ENCODE measurements at places on chromosomes 3 and 15.

- no peak for DNase-seq
These were observed 72.4 kb downstream of the RHCG start for GRCh38 chr15:89423981-89424380.

DNA sequence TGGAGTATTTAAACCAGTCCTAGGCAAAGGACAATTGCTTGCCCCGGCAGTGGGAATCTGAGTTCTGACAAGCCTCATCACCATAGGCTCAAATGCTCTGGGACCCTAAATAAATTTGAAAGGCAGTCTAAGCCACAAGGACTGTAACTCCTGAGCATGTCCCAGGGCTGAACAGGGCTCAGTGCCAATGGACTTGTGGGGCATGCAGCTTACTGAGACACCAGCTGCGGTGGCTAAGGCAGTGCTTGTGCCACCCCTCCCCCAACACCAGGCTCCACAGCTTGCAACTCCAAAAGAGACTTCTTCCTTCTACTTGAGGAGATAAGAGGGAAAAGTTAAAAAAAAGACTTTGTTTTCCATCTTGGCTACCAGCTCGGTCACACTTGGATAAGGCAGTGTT lies 289.7 kb upstream of the DCBLD2 start:
- DNase-seq: no peak

- no peak for DNase-seq
These were observed 239.4 kb upstream of the SOX14 start for GRCh38 chr3:137524751-137525150.

- no peak for DNase-seq
These were observed 8.2 kb upstream of the GRIP2 start for GRCh38 chr3:14548321-14548729.

- DNase-seq: no peak
These were observed 29.9 kb upstream of the PFN2 start for GRCh38 chr3:150000641-150001040.

- DNase-seq: no peak
These were observed 1018.6 kb downstream of the TUSC7 start for GRCh38 chr3:117728226-117728625.

DNA sequence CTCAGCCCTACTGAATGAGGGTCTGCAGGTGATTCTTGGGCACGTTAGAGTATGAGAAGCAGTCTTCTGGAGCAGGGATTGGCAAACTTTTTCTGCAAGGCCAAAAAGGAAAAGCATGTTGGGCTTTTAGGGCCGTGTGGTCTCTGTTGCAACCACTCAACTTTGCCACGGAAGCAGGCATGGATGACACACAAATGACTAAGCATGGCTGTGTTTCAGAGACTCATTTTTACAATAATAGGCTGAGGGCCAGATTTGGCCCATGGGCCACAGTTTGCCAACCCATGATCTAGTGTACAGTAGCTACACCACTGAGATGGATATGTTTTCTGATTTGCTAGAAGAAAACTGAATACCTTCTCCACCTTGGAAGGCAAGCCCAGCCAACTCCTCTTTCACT lies 66.1 kb upstream of the PRICKLE2 start:
- no peak for DNase-seq

- DNase-seq: no peak
These were observed 331.2 kb upstream of the TBL1XR1 start for GRCh38 chr3:177528306-177529070.

DNA sequence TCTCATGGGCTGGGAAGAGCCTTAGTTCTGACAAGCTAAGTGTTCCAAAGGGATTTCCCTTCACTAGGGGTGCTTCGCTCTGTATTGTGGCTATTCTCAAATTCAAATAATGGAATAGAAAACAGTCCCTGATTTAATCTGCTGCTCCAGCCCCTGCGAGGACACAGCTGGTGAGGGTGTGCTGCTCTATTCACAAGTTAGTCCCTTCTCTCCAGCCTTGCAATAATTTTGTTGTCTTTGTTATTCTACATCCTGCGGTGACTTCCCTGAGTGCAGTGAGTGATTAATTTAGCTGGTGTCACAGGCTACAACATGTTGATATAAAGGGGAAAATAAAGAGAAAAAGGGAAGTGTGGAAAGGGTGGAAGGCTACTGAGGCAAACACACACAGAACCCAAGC lies 180.5 kb upstream of the VEPH1 start:
- no peak for DNase-seq

DNA sequence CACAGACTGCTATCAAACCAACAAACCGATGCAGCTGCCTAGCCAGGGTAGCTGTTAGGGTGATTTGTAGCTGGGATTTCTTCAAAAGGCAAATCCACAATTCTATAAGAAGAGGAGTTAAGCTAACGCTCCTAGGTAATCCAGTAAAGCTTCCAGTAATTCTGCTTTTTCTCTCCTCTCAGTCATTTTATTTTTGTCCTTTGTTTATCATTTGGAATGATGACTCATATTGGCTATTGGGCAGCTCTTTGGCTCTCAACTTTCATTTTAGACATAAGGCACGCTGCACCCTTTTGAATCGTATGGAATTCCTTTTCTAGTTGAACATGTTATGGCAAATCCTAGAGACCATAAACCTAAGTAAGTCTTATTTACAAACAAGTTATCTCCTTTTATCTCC lies 53.2 kb upstream of the PPARG start:
- DNase-seq: no peak

GRCh38 chr3:133469140-133469731 lies 69.4 kb downstream of the BFSP2 start:
- no peak for DNase-seq

DNA sequence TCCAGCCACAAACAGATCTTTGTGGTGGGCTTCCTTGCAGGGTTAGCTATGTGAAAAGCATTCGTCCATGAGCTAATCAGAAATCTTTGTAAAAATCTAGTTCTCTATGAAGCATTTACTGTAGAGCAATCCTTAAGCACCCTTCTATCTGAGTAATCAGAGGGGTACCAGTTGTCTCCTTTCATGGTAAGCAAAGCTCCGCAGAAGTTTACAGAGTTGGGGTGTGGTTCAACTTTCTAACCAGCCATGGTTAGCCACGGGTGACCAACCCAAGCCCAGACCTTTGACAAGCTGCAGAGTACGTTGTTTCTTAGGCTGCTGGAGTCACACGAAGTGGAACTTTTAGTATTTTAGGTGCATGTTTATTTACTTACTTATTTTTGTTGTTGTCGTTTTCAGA lies 77.4 kb downstream of the FLNB start:
- DNase-seq: no peak

- no peak for DNase-seq
These were observed 15.3 kb upstream of the ABHD17C start for GRCh38 chr15:80679804-80680175.

DNA sequence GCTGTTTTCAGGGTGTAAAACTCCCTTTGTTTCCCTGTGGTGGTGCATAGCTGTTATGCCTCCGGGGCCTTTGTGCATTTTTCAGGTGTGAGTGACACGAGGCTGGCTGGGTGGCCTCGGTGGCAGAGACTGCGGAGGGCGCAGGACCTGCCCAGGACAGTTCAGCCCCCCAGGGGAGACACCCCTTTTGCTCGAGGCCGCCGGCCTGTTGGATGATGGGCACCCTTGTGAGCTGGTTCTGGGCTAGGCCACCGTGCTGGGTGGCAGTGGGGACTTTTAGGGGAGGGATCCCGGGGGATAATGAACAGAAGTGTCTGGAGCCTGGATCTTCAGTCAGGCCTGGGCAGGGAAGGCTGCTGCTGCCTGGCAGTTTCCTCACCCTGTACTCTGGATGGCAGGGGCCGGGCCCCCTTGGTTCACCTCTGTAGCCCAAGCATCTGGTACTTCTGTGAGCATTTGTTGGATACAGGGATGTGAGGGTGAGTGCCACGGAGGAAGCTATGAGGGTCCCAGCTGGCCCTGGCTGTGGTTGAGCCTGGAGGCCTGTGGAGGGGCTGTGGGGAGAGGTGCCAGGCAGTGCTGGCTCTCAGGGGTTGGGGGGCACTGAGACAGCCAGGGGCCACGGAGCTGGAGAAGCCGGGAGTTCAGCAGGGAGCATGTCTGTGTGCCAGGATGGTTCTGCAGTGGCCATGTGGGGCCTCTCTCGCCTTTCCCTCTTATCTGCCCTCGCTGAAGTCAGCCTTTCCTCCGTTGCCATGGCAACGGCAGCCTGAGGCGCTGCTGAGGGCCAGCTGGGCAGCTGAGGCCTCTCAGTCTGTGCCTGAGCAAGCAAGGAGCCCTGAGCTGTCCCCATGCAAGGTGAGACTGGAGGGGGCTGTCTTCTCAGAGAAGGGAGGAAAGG lies 49.0 kb downstream of the KY start:
- no peak for DNase-seq

DNA sequence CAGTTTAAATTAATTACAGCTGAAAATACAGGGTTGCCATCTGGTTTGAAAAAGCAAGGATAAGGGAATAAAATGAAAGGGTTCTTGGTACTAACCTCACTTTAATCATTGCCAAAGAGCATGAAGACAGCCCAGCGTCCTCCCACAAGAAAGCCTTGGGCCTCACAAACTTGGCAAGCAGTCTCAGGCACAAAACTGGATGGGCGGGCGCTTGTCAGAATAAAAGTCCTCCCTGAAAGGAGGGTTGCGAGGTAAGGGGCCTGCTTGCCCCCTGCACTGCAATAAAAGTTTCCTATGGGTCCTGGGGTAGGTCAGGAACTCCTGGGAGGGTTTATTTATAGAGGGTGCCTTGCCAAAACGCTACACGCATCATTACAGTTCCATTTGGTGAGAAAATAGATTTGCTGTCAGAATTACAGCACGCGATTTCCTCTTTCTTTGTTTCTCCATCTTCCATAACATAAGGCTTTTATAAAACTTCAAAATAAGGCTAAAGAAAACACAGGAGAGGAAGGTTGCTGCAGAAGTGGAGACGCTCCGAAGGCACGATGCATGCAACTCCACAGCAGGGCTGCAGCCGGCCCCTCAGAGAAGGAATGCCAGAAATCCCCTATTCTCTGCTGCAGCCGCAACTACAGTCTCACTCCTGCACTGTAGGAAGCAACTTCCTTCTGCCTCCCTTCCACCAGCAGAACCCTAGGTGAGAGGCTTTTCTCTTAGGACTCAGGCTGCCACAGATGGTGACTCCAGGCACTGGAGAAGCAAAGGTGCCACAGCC lies 61.3 kb downstream of the VGLL4 start:
- DNase-seq: no peak

DNA sequence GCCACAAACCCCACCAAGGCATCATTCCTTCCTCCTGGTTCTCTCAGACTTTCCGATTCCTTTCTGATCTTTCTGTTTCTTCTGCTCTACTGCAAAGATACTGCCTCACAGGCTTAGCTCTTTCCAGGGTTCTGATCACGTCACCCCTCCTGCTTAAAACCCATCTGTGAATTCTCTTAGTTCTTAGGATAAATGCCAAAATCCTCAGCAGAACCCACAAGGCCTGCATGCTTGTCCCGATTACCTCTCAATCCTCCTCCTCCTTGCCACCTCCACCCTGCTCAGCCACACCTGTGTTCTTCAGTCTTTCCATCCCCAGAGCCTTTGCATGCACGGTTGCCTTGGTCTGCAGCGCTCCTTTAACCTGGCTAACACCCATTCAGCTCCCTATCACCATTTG lies 84.0 kb downstream of the SRGAP3 start:
- no peak for DNase-seq

GRCh38 chr3:152394246-152394645 lies 125.5 kb downstream of the MBNL1 start:
- DNase-seq: no peak

DNA sequence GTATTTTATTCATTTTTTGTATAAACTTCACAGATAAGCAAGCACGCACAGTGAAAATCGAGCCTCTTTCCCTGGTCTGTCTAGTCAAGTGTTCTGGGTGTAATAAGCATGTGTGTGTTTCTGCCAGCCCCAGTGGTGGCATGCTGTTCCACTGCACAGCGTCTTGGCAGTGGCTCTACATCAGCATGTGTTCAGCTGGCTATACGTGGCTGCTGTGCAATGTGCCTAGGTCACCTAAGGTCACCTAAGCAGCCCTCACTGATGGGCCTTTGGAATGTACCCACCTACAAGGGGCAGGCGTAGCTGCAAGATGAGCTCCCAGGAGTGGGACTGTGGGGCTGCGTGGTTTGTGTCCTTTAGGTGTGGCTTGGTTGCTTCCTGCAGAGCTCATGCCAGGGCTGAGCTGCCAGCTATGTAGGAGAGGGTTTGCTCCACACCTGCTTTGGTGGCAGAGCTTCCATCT lies 4.9 kb downstream of the LIMD1 start:
- no peak for DNase-seq

DNA sequence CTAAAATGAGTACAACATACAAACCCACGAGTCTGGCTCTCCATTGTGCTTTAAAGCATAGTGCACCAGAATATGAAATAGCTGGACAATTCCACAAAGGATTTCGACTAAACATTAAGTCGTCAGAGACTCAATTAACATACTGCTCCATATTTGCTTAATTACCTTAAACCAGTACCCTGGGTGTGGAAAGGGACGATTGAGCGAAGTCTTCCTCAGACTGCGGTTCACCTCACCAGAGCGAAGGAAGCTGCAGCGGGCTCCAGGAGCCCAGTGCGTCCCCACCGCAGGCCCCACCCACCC lies 218 bp upstream of the TRPC1 start:
- DNase-seq: no peak

GRCh38 chr3:46284981-46285683 lies 42.9 kb downstream of the CCR3 start:
- DNase-seq: no peak

GRCh38 chr3:48555231-48555948 lies 1.2 kb downstream of the PFKFB4 start:
- DNase-seq: no peak

GRCh38 chr3:194265505-194265892 lies 85.6 kb downstream of the CPN2 start:
- peak; percentile 38 for DNase-seq

DNA sequence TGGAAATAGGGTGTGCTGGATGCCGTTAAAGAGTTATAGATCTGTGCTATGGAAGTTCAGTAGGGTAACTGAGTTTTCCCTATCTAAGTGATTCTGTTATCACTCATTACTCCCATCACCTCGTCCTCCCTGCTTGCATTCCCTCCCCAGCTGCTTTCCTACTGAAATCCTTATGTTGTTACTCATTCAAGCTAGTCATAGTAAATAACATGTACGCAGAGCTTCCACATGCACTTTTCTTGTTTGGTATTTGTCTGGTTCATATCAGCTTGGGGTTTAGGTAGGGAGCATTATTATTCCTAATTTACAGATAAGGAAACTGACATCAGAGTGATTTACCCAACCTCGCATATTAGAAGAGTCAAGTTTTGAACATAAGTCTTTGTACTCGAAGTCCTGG lies 135.1 kb downstream of the HCN4 start:
- no peak for DNase-seq

DNA sequence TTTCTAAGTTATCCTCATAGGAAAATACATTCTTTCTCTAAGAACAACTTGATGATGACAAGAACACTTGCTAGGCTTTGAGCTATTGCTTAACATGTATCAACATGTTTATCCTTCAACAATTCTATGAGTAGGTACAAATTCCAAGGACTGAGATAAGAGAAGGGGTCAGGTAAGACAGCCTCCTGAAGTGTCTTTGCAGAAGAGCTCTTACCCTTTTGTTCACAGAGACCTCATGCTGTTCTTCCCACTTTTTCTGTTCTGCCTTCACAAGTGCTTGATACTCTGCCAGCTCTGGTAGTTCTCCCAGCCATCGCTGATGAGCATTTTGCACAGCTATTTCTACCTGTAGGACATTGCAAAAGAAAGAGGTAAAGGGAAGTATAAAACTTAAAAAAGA lies 50.9 kb downstream of the CEP152 start:
- DNase-seq: no peak

- no peak for DNase-seq
These were observed 47.6 kb downstream of the ARIH1 start for GRCh38 chr15:72521682-72522081.
